Fibroblast of gingiva (primary cell): ENCODE measurements at places on chromosomes 6 and 20.

DNA sequence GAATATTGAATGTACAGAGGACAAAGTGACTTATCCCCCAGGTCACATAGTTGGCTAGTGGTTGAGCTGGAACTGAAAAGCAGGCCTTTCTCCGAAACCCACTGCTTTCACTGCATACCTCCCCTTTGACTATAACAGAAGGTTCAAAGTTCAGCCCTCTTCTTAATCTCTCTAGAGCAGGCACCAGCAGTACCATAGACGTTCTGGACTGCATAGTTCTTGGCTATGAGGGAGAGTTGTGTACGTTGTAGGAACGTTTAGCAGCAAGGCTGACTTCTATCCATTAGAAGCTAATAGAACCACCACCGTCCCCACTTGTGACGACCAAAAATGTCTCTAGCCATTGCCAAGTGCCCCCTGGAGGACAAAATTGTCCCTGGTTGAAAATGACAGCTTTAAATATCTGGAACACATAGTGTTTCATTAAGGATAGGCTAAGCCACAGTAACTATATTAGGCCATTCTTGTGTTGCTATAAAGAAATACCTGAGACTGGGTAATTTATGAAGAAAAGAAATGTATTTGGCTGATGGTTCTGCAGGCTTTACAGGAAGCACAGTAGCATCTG lies 123.8 kb upstream of the MTHFD1L start:
- no peak for DNase-seq

DNA sequence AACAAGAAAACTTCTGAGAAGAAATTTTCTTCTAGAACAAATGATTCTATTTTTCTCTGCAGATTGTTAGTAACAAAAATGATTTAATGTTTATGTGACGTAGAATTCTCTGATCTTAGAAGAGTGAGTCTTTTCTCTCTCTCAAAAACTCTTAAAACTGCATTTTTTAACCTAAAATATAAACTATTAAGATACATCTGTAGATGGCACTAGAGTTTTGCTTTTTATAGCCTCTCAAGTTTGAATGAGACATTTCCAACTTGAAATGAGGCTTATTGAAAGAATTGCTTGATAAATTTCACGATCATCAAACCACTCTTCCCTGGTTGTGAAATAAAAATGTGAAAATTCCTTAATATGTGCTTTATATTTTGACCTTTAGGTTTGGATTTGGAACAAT lies 53.8 kb downstream of the PHF3 start:
- no peak for DNase-seq

DNA sequence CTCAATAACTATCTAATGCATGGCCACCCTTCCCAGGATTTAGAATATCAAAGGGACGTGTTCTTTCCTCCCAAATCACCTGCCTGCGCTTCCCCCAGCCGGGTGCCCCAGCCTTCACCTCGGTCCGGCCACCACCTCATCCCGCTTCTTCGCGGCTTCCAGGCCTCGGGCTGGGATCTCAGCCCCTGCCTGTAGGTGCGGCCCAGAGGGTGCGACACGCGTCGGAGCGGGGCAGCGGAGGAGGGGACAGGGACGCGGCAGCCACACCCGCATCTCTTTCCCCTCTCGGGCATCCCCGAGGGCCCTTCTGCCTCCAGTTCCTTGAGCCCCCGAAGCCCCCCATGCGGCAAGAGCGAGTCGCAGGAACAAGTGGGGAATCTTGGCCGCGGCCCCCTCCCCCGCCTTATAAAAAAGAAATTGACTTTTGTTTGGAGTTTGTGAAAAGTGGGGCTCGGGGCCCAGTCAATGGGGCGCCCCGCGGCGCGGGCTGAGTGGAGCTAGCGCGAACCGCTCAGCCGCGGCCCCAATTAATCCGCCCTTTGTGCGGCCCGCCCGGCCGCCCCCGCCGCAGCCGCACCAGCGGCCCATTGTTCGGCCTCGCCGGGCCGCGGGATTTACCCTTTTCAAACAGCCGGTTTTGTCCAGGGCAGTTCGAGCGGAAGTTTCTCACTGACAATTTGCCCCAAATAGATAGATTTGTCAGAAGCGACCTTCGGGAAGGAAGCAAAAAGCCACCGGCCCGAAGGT lies 8.4 kb upstream of the NR2E1 start:
- no peak for DNase-seq

DNA sequence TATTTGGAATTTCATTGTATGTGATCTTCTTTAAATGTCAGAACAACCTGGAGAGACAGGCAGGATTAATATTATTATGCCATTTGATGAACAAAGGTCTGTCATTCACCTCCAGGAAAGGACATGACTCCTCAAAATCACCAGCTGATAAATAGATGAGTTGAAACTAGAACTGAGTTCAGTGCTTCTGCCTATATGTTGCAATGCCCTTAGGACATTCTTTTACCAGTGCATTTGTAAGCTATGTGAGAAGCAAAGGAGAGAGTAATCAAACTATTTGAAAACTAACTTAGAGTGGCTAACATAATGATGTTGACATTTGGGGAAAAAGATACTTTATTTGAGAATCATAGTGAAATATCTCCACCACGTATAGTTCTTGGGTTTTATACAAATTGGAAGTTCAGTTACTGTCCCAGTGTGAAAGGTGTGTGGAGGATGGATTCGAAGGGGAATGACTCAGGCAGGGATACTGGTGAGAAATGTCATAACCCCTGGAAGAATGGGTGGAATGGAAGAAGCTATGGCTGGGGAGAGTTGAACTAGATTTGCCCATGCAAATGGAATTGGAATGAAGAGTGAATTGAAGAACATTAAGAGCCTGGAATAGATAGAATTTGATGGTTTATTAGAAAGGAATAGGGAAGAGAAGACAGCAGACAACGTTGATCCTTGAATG lies 21.5 kb downstream of the PKIB start:
- no peak for DNase-seq

DNA sequence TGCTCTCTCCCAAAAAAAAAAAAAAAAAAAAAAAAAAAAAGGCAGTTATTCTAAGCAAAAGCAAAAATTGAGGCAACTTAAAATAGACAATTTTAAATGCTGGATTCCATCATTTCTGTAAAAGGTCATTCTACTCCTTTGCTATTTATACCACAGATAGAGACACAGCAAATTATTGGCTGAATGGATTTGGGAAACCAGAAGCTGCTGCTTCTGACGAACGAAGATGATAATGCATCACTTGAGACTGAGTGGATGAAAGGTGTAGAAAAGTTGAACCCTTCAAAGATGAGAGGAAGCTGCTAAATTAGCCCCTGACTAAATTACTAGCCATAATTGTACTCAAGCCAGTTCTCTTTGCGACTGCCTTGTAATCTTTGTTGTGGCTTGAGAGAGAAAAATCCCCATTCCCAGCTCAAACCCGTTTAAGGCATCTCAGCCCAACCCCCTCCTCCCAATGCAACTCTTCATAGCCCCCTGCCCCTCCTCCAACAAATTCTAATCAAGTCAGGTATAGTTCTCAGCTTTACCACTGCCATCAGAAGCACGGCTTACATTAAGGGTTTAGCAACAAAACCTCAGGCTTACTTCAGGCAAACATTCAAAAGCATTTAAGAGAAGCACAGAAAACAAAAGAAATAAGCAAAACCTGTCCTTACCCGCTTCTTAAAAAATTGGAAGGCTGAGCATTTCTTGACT lies 1.0 kb downstream of the SGK1 start:
- no peak for DNase-seq

DNA sequence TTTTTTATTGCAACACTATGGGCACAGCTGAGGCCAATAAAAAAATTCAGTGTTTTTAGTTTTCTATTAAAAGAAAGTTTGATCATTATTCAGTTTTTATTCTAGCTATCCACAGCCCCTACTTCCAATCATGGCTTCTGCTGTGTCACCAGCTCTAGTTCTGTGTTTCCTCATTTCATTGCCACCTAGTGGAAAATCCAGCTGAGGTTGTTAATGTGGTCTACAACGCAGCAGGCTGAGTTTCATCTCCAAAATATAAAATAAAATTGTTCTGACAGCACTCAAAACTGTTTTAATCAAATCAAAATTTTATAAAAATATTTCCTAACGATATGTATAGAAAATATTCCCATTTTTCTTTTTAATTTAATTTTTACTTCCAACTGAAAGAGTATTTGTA lies 13.6 kb downstream of the COL9A1 start:
- DNase-seq = no peak

GRCh38 chr6:36871686-36872085 lies 2.9 kb downstream of the PPIL1 start:
- no peak for DNase-seq

DNA sequence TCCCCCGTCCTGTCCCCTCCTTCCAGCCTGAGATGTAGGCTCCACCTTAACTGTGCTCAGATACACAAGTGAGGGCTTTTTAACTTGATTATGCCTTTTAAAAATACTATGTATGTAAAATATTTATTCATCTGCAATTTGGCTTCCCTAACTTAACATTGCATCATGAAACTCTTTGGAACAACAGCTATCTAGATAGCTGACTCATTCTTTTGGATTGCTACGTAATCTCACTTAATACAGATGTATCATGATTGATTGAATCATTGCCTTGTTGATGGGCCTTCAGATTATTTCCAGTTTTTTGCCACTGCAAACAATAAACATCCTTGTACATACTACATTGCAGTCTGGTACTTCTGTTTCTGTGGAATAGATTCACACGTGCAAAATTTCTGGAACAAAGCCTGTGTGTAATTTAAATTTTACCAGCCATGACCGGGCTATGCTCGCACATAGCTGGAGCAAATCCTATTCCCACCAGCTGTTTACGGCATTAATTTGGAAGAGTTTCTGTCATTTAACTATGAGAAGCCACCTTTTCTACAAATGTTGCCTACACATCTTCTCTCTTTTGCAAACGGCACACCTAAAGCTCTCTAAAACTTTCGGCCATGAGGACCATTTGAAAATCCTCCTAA lies 6.5 kb downstream of the PRND start:
- DNase-seq = no peak

GRCh38 chr20:53738039-53738944 lies 144.7 kb upstream of the ZNF217 start:
- DNase-seq = peak; percentile 95

- DNase-seq = no peak
Observed at GRCh38 chr6:113647143-113647889, 209.8 kb upstream of the MARCKS start.

- DNase-seq = no peak
Observed at GRCh38 chr6:107235007-107235406, 119.7 kb upstream of the BEND3 start.

DNA sequence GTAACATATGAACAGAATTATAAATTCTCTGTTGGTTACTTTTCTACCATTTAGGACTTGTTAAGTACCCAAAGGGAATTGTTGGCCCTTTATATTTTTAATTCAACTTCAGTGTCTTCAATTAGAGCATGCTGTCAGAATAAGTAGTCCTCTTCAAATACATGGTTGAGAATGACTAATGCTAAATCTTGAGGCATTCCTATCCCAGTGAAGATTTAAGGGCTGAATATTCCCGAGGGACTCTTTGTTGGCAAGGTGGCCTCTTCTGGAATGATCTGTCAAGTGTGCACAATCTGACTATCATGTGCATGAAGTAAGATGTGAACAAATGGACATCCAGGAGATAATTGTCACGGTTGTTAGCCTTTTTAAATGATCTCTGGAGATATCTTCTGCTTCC lies 421.7 kb downstream of the BMP2 start:
- peak; percentile 1 for DNase-seq

DNA sequence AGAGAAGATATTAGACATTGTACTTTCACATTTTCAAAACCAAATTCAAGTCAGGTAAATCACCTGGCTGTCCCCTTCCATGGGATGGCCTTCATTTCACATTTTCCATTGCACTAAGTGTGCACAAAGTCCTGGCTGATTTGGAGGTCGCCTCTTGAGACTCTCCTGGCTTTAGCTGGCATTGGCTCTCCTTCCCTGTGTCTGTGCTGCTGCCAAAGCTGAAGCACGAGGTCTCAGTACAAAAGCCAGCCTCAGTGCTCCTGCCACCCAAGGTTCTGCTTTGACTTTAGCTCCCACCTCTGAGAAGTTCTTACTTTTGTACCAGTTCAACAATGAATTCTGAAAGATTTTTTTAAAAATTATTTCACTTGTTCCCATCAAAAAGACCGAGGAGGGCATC lies 289.2 kb upstream of the CNR1 start:
- no peak for DNase-seq

- DNase-seq = no peak
Observed at GRCh38 chr6:125549202-125549884, 200.1 kb upstream of the HEY2 start.

DNA sequence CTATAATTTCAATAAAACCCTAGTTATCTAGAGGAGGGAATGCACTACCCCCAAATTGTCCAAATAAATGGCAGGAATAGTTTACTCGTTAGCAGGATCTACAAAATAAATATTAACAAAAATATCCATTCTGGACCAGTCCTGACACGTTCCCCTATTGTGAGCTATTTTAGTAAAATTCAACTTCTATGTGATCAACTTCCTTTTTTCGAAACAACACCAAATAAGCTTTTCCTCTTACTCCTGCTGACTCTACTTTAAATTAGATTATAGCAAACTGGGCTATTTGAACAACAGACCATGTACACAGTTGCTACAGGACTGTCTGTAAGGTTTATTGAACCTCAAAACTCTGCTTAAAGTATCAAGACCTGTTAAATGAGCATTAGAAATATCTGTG lies 154.3 kb downstream of the IPCEF1 start:
- DNase-seq = no peak

- no peak for DNase-seq
Observed at GRCh38 chr6:39785281-39785680, 6.9 kb upstream of the DAAM2 start.

DNA sequence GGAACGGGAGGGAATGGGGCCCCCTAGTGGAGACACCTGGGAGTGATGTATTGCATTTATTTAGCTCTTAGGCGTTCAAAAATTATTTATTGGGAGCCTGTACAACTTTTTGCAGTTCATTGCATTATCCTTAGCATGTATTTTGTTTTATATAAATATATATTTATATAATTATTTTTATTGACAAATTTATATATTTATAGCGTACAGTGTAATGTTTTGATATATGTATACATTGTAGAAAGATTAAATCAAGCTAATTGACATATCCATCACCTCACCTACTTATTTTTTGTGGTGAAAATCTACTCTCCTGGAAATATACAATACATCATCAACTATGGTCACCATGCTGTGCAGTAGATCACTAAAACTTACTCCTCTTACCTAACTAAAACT lies 975 bp downstream of the SIRT5 start:
- DNase-seq = no peak

DNA sequence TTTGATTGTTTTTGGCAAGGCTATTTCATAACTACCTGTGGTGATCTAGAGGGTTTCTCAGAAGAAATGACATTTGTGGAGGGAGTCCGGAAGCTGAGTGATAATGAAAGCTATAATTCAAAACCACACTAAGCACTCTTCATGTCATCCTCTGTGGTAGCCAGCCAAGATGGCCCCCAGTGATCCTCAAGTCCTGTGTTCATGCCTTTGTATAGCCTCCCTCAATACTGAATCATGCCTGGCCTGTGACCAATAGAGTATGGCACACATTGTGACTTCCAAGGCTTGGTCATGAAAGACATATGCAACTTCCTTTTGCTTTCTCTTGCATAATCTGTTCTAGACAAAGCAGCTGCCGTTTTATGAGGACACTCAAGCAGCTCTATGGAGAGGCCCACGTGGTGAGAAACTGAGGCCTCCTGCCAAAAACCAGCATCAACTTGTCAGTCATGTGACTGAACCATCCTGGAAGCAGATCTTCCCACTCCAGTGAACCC lies 12.8 kb upstream of the DNAAF9 start:
- DNase-seq = peak; percentile 76
